Glutamatergic neuron (in vitro differentiated cells): ENCODE measurements at places on chromosomes 7 and 10.

- DNase-seq, result no peak
Measured at GRCh38 chr7:105210721-105211205, 178.0 kb downstream of the SRPK2 start.

DNA sequence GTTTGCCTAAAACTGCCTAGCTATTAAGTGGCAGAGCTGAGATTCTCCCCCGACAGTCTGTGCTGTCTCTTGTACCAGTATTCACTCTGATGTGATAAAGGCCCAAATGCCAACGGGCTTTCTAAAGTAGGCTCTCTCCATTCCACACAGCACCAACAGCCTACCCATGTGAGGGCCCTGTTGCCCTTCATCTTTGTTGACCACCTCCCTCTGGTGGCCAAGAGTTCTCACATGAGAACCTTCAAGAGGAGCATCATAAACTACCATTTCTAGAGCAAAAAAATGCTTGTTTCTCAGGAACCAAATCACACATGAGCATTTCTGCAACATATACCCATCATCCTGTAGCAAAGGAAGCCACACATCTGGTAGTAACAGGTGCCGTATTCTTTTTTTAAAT lies 185.8 kb downstream of the GRM8 start:
- no peak for DNase-seq

DNA sequence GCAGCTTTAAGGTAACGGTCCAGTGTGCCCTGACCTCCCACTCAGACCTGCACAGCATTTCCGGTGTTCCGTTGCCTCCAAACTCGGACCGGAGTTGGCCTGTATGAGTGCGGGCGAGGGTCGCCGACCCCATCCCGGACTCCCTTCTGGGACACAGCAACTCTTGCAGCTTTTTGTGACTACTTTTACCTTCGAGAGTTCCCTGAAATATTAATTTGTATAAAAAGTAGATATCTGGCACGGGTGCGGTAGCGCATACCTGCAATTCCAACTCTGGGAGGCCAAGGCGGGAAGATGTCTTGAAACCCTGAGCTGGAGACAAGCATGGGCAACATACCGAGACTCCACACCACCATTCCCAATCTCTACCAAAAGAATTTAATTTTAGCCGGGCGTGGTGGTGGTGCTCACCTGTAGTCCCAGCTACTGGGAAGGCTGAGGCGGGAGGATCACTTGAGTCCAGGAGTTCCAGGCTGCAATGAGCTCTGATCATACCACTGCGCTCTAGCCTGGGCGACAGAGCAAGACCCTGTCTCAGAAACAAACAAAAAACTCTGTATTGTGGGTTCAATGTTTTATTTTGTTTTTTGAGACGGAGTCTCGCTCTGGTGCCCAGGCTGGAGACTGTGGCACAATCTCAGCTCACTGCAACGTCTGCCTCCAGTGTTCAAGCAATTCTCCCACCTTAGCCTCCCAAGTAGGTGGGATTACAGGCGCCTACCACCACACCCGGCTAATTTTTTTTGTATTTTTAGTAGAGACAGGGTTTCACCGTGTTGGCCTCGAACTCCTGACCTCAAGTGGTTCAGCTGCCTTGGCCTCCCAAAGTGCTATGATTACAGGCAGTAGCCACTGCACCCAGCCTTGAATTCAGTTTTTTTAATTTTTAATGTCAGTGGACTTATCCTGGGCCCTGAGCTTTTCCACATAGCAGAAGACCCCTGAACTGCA lies 1.1 kb upstream of the PPP1R35 start:
- DNase-seq, result no peak

DNA sequence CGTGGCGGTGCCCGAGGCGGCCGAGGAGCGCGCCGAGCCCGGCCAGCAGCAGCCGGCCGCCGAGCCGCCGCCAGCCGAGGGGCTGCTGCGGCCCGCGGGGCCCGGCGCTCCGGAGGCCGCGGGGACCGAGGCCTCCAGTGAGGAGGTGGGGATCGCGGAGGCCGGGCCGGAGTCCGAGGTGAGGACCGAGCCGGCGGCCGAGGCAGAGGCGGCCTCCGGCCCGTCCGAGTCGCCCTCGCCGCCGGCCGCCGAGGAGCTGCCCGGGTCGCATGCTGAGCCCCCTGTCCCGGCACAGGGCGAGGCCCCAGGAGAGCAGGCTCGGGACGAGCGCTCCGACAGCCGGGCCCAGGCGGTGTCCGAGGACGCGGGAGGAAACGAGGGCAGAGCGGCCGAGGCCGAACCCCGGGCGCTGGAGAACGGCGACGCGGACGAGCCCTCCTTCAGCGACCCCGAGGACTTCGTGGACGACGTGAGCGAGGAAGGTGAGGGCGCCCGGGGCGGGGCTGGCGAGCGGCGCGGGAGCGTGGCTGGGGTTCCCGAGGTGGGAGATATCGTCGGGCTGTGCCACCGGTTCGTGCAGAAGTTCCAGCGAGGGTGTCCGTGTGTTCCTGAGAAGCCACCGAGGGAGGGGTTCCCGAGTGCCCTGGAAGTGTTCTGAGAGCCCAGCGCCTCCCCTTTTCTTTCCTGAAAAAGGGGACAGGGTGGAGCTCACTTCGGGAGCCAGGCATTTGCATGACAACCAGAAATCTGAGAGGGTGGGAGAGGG lies 495 bp downstream of the EIF3B start:
- peak; percentile 38 for DNase-seq

GRCh38 chr10:6823770-6824169 lies 243.7 kb upstream of the PRKCQ start:
- no peak for DNase-seq

- no peak for DNase-seq
Measured at GRCh38 chr7:17968791-17969715, 28.8 kb upstream of the SNX13 start.

DNA sequence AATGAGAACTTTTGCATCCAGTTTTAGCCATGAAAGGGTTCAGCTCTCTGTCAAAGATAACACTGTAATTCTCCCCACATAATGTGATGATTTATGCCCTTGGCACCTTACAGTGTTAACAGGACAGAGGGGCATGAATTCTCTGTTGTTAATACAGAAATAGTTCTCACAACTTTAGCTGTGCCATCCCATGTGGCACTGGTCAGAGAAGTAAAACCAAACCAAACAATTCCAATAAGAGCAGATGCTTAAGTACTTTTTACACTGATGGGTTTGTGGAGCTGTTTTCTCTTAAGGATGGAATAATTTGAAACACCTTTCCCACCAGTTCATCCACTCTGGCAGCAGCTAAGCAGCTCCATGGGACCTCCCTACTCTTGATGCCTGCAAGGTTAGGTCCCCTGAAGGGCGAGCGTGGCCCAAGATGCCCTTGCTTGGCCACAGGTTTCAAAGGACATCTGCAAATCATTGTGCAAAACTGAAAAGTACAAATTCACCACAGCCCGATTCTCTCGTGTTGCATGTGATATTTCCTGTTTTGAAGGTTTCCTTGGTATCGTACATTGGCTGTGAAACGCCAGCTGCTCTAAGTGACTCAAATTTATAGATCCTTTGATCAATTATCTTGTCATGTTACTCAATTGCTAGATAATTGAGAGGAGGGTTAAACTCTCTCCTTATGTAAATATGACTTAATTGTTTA lies 82.5 kb upstream of the CREB5 start:
- no peak for DNase-seq
